Stimulated activated CD4-positive, alpha-beta T cell treated with anti-CD3 and anti-CD28 coated beads, Interleukin-1b, Interleukin-23, amount 100 ng/mL, for 1 hour (primary cell): ENCODE measurements at places on chromosomes 5 and 9.
A peak's percentile ranks its signal among the peaks of the same experiment; 100 is the strongest.

DNA sequence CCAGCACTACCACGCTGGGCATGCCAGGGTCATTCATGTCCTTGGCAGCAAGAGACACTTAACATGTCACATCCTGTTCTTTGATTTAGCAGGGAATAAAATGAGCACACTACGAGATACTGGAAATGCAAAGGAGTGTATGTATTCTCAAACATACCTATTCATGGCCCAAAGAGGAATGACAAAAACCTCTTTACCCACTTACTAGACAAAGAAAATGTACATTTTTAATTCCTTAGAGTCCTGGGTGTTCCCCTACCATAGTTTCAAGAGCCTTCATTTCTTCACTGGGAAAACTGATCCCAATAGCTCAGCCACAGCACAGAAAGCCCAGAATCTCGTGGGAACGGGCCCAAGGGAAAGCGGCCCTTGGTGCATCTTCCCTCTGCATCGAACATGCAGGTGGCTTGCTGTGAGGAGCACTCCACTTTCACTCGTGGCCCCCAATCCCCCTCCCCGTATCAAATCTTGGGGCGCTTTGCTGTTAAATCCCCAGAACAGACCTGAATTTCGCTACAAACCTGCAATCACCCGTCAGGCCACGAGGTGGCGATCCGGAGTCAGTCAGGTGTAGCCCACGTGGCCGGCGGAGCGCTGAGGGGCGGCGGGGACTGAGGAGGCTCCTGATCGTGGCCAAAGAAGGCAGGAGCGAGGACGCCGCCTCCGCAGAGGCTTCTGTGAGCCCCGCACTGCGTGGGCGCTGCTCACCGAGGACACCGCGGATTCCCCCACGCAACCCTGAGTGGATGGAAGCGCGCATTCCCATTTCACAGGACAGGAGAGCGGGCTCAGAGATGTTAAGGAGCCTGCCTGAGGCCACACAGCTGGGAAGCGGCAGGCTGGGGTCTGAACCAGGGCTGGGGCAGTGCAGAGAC lies 91.4 kb downstream of the LMX1B start:
- DNase-seq: peak; percentile 67

DNA sequence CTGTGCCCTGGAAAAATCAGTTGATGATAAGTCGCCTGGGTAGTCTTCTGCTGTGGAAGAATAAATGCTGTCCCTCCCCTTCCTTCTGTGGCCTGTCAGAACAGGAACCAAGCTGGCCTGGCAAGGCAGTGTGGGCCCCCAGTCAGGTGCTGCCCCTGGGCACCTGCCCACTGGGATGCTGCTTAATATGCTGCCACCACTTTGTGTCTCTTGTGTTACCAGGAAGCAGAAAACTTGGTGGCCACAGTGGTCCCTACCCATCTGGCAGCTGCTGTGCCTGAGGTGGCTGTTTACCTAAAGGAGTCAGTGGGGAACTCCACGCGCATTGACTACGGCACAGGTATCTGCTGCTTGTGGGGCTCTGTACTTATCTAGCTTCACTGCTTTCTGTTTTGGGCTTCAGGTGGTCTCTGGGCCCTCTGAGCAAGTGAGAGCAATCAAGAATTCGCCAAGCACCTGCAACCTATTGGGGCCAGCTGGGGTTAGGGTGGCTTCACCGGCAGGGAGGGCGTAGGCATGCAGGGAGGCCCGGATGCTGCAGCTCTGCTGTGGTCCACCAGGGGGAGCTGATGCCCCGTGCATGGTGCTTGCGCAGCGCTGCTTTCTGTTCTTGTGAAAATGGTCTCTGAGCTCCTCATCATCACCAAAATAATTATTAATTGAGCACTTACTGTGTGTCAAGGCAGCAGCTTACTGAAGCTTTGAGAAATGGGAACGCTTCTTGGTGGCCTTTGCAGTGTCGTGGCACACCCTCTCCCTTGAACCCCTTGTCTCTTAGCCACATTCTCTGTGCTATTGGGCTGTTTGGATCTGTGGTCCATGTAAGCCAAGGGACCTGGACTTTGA lies 20.3 kb downstream of the PTPA start:
- DNase-seq: peak; percentile 77

DNA sequence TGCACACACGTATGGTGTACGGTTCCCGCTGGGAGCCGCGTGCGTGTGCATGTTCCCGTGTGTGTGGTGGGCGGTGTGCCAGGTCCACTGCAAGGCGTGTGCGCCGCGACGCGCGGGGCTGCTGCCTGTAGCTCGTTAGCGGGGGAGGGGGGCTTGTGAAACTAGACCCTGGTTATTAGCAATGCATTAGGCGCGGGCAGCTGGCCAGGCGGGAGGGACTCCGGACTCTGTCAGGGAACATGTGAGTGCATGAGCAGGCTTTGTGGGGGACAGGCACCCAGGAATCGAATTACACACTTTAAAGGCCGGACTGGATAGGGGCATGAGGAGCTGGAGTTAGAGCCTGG lies 32.2 kb upstream of the ENHO start:
- DNase-seq: no peak

GRCh38 chr5:138445547-138446271 lies 6.9 kb downstream of the REEP2 start:
- no peak for DNase-seq

DNA sequence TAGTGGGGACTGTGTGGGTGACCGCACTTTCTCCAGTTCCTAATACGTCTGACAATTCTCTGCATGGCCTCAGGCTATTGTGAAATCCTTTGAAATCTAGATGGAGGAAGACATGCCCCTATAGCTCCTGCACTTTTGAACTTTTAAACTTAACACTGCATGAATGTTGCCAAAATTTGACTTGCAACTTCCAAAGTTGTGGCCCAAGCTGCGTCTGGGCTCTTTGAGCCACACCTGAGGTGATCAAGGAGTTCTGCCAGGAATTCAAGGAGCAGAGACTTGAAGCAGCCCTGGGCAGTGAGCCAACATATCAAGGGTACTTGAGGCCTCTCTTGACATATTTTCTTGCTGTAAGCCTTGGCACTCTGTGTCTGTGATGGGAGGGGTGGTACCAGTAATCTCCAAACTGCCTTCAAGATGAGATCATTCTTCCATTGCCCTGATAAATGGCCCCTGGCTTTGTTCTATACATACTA lies 1336.1 kb upstream of the CDH9 start:
- no peak for DNase-seq

DNA sequence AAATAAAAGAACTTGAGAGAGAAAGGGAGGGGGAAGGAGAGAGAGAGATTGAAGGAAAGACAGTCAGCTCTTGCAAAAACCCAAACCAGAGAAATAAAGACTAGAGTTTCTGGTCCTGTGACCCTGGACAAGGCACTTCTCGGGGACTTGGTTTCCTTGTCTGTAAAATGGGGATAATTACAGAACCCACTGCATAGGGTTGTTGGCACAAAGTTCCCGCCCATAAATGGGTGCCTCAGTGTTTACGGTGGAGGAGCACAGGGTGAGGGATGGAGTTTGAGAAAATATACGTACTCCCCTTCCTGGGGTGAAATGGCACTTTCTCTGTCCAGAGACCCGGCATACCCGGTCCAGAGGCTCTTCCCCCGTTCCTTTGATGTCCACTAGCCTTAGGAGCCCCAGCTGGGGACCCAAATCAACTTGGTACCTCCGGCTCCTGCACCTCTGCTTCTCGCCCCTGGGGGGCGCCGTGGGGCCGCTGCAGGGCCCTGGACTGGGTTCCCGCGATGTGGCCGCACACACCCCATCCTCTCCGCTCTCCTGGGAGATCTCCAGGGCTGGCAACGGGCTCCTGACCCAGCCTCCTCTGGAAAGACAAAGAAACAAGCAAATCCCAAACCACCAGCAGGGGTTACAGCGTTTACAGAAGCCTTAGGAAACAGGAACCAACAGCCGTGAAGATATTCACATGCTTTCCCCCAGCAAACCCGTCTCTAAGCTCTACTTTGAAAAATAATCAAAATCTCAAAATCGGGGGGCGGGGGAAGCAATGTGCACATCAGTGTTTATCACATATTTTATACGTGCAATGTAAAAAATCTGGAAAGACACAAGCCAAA lies 26.3 kb downstream of the PTGES start:
- DNase-seq: peak; percentile 43

DNA sequence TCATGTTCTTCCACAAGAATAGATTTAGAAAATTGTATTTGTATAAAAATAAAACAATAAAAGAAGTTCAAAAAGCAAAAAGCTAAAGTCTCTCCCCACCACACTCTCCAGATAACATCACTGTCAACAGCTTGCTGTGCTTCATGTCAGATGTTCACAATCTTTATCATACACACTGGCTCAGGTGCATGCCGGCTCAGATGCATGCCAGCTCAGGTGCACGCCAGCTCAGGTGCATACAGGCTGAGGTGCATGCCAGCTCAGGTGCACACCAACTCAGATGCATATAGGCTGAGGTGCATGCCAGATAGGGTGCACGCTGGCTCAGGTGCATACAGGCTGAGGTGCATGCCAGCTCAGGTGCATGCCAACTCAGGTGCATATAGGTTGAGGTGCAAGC lies 26.5 kb downstream of the SEMA4D start:
- no peak for DNase-seq

GRCh38 chr5:153903321-153903720 lies 135.4 kb downstream of the FAM114A2 start:
- no peak for DNase-seq

DNA sequence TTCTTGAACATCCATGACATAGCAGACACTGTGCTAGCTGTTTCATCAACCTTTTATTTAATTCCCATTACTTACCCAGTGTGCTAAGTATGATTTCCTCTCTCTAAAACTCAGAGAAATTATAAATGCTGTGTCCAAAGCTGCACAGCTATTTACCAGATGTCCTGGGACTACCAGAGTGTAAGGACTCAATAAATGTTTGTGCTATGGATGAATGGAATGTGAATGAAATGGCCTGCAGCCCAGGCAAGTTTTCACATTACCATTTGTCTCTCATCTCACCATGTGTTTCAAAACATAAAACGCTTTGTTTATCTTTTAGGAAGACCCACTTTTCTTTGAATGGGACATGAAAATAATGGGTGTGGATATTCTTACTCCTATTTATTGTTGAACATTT lies 96.2 kb downstream of the ARHGEF28 start:
- no peak for DNase-seq

DNA sequence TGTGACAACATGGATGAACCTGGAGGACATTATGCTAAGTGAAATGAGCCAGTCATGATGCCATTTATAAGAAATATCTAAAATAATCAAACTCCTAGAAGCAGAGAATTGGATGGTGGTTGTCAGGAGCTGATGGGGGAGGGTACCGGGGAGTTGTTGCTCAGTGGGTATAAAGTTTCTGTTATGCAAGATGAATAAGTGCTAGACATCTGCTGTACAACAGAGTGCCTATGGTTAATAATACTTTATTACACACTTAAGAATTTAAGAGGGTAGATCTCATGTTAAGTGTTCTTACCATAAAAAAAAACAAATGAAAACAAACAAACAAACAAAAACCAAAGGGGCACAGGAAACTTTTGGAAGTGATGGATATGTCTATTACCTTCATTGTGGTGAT lies 13.0 kb upstream of the CCDC69 start:
- no peak for DNase-seq

- no peak for DNase-seq
Observed at GRCh38 chr5:132414634-132415378, 45.3 kb downstream of the SLC22A5 start.

GRCh38 chr5:115452536-115453235 lies 91.9 kb downstream of the FEM1C start:
- no peak for DNase-seq

DNA sequence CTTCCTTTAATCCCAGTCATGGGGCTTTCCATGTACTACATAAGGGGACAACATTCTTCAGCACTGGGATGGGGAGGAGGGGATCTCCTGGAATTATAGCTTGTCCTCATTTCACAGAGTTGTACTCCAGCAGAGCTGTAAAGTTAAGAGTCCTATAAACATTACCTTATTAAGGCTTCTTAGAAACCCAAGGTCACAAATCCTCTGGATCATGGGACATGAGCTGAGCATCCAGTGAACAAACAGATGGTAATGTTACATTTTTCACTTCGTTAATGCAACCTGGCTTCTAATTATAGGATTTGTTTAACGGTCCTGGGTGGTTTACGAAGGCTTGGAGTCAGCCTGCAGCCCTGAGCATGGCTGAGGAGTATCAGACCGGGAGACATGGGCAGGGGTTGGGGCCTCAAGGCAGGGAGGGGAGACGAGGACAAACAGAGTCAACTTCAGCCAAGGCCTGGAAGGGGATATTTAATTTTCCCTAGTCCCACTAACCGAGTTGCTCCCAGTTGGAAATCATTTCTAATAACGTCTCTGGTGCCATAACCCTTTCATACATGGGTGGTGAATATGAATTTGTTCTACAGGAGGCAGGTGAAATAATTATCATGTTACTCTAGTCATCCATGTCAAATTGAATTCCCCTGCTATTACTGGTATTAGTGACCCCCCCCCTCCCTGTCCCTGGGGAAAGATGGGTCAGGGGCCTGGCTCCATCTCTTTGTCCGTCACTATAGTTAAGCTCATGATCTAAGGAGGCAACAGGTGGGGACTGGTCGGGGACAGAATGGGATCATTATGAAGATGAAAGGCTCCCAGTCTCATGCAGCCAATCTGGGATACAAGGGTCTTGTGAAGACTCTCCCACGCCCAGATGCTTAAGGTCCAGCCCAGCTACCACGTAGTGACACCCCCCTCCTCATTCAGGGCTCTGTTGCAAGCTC lies 10.7 kb upstream of the IL17B start:
- DNase-seq: no peak

GRCh38 chr9:133861086-133861485 lies 122.9 kb upstream of the SARDH start:
- DNase-seq: no peak

DNA sequence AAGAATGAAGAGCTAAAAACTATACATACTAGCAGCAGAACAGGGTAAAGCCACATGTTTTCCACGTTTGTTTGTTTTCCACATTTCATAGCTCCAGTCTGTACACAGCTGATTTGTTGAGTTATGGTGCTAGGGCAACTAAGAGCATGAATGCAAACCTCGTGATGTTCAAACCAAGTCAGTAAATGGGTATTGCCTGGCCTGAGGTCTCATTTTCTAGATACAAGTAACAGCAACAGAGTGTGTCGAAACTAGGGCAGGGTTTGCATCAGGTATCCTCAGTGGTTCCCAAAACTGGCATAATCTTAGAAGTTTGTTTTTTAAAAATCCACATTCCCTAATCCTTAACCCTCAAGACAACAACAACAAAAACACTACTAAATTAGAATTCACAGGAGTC lies 89.3 kb downstream of the CEMIP2 start:
- no peak for DNase-seq

- no peak for DNase-seq
Observed at GRCh38 chr9:26750162-26750561, 142.4 kb downstream of the CAAP1 start.

- no peak for DNase-seq
Observed at GRCh38 chr5:31273631-31274378, 80.3 kb downstream of the CDH6 start.

GRCh38 chr5:7852542-7852941 lies 1.6 kb upstream of the CFAP90 start:
- no peak for DNase-seq

DNA sequence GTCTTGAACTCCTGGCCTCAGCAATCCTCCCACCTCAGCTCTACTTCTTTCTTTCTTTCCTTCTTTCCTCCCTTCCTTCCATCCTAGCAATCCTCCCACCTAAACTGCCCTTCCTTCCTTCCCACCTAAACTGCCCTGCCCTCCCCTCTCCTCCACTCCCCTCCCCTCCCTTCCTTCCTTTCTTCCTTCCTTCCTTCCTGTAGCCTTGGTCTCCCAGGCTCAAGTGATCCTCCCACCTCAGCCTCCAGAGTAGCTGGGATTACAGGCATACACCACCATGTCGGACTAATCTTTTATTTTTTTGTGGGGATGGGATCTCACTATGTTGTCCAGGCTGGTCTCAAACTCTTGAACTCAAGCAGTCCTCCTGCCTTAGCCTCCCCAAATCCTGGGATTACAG lies 65.8 kb downstream of the NFIB start:
- DNase-seq: no peak

- DNase-seq: no peak
Observed at GRCh38 chr5:108266242-108266641, 115.7 kb downstream of the FBXL17 start.
